Left ventricle myocardium inferior (tissue), 1 donor: ENCODE measurements at places on chromosomes 2 and 18. TPM values are rescaled to one million over a fixed set of nuclear protein-coding genes. Genes with fewer than 3 reads are reported as not detected.

DNA sequence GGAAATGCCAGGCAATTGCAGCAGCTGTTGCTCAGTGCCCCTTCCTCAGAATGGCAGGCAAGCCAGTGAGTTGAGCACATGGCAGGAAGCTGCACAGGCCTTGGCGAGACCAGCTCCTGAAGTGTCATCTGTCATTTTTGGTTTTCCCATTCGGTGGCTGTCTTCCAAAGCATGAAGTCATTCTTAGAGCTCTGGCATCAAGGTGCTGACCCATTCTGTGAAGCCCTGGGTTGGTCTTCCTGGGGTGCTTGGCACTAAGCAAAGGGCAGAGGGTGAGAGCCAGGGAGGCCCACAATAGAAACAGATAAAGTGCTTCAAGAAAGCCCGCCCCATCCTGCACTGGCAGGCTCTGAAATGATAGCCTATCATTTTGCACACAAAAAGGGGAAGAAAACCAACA, 150.5 kb downstream of the VAPA start:
- no peak overlapping the region for H3K4me3 ChIP-seq
- peaks cover 36% of the 10 kb centered on the region for H3K4me1 ChIP-seq
- no peaks in the 10 kb centered on the region for H3K27me3 ChIP-seq

DNA sequence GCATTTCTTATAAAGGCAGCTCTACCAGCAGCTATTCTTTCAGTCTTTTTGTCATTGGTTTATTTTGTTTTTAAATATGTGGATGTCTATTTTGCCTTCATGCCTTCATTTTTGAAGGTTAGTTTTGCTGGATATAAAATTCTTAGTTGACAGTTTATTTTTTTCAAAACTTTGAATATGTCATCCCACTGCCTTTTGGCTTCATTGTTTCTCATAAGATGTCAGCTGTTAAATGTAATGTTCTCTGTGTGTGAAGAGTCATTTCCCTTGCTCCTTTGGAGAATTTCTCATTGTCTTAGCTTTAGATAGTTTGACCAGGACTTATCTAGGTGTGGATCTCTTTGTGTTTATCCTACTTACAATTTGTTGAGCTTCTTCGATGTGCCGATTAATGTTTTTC, 213.5 kb downstream of the KIAA1328 start:
- DNase-seq: no peak
- H3K27me3 ChIP-seq: no peaks in the 10 kb centered on the region
- peaks cover 21% of the 10 kb centered on the region for H3K36me3 ChIP-seq
- H3K4me3 ChIP-seq: no peak overlapping the region

GRCh38 chr18:61549416-61549815, 216.2 kb downstream of the CDH20 start:
- no peak overlapping the region for H3K4me3 ChIP-seq
- H3K27me3 ChIP-seq: no peaks in the 10 kb centered on the region
- H3K36me3 ChIP-seq: no peaks in the 10 kb centered on the region
- no peak for DNase-seq
- H3K4me1 ChIP-seq: peaks cover 11% of the 10 kb centered on the region
- H3K27ac ChIP-seq: no peak overlapping the region

- no peak for DNase-seq
- no peaks in the 10 kb centered on the region for H3K4me1 ChIP-seq
- H3K36me3 ChIP-seq: no peaks in the 10 kb centered on the region
- no peaks in the 10 kb centered on the region for H3K27me3 ChIP-seq
- no peak overlapping the region for H3K27ac ChIP-seq
These were observed 118.1 kb upstream of the FN1 start for GRCh38 chr2:215553946-215554345.

DNA sequence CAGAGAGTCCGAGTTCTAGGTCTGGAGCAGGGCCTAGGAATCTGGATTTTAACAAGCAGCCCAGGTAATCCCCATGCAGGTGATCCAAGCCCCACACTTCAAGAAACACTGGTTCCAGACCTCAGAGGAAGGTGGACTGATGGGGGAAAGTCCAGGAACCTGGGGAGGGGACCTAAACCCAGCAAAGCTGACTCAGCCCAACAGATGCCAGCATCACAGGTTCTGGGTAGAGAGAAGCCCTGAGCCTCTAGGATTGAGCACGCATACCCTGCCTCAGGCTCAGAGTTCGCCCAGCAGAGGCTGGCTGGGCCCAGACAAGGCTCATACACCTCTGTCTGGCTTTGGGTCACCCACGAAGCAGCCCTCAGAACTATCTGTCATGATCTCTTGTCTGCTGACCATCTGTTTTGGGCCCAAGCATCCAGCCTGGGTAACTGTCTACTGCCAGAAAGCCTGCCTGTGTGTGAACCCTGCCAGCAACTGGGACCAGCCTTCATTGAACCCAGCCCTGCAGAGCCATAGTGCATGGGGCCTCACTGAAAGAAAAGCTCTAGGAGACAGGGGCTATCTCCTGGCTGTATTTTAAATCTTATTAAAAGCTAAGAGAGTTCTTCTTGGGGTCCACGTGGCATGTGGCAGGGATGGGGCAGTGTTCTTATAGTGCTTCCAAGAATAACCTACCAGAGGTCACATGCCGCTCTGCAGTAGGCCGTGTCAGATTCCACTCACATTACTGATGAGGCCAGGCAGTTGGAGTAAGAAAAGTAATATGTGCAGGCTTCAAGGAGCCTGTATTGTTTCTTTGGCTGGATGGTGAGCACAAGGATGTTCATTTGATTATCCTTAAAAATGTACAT, 7.4 kb downstream of the TMEM127 start:
- no peak for DNase-seq
- peaks cover 100% of the 10 kb centered on the region for H3K4me1 ChIP-seq
- peak overlapping the region; percentile 96 for H3K27ac ChIP-seq
- H3K4me3 ChIP-seq: peak overlapping the region; percentile 53

Gene BOLL
- not detected for total RNA-seq

Gene TUBA4B
- not detected for total RNA-seq

Gene AMER3
- not detected for total RNA-seq

Gene CROCC2
- total RNA-seq: not detected

Gene ALPG
- not detected for total RNA-seq

Gene MDH1B
- 0.69 TPM for total RNA-seq
